Dermis microvascular lymphatic vessel endothelial cell (primary cell): ENCODE measurements at places on chromosomes 2 and 18. TPM values are rescaled to one million over a fixed set of nuclear protein-coding genes. Genes with fewer than 3 reads are reported as not detected.

- DNase-seq: peak; percentile 97
Observed at GRCh38 chr2:43426305-43427031, 169.4 kb downstream of the THADA start.

DNA sequence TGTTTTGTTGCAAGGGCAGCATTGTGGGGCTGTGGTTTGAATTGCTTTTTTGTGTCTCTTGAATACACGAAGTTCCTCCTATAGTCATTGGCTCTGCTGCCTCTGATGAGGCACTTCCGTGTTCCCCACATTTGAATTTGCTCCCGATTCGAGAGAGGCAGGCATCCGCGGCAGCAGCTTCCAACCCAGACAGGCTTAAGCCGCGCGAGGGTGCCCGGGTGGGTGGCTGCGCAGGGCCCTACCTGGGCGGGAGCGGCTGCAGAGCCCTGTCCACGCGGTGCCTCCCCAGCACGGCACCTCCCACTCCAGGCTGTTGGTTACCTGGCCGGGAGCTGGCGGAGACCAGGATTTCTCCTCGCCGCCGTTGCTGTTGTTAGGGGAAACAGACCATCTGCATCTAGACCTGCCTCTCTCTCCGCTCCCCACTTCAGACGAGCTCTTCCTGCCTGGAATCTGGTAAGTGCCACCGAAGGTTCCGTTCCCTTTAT, 151.3 kb downstream of the NEDD4L start:
- DNase-seq: peak; percentile 39

- DNase-seq: no peak
Observed at GRCh38 chr2:174365571-174365970, 30.0 kb upstream of the SCRN3 start.

DNA sequence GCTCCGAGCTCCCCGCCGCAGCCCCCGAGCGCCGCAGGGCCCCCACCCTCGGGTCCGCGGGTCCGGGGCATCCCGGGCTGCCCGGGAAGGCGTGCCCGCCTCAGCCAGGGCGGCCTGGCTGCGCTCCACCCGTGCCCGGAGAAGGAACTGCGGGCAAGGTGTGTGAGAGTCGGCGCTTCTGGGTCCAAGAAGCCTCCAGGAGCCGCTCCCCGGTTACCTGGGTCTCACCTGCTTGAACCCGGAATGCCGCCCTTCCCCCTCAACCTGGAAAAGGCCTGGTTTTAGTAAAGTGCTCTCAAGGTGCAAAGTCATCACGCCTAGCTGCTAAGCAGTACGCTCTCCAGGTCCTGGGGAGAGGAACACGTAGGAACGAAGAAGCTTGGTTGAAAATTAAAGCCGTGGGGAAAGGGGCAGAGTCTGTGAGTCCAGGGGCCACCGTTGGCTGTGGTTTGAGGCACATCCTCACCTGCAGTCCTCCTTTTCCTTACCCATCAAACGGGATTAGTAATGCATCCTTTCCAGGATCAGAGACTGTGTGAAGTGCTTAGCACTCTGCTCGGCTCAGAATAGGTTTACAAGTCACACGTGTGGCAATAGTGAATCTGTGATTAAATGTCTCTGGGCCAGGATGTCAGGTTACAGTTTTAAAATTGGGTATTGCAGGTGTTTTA, 1.2 kb downstream of the ASAP2 start:
- DNase-seq: peak; percentile 45

GRCh38 chr2:15306706-15307105, 254.4 kb downstream of the NBAS start:
- peak; percentile 8 for DNase-seq

DNA sequence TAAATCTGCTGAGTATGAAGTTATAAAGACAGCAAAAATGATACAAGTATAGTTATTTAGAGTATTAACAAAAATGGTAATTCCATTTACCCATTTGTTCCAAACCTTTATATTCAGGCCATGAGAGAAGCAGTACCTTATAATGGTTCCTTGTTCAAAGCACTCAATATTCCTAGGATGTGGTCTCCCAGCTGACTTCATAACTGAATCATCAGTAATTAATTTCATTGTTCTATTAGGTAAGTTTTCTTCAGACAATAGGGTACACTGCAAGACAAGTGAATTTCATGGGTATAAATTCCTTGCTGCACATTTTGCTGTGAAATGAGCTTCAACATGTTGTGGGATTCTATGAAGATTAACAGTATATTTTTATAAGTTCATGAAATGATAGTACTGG, 550.8 kb upstream of the ZEB2 start:
- no peak for DNase-seq

DNA sequence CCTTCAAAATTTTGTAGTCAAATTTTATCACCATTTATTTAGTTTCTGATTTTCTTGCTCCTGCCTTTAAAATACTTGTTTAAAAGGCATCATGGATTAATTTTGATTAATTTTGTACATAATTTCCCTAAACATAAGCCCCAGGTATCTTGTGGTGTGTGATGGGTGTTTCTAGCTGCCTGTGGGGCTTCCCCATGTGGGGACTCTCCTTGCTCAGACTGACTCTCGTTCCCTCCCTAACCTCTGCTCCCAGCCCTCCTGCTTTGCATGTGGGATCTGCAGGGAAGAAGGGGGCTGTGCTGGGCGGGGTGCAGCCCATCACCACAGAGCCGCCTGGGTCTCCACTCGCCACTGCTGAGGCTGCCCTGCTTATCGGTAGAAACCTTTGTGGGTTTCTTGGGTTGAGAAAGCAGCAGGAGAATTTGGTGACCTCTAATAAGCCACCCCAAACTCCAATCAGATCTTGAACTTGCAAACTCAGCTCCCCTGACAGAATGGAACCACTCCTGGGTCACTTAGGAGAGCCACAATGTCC, 72.5 kb downstream of the MRPS9 start:
- DNase-seq: no peak

- DNase-seq: no peak
Observed at GRCh38 chr2:2175381-2176090, 155.5 kb downstream of the MYT1L start.

DNA sequence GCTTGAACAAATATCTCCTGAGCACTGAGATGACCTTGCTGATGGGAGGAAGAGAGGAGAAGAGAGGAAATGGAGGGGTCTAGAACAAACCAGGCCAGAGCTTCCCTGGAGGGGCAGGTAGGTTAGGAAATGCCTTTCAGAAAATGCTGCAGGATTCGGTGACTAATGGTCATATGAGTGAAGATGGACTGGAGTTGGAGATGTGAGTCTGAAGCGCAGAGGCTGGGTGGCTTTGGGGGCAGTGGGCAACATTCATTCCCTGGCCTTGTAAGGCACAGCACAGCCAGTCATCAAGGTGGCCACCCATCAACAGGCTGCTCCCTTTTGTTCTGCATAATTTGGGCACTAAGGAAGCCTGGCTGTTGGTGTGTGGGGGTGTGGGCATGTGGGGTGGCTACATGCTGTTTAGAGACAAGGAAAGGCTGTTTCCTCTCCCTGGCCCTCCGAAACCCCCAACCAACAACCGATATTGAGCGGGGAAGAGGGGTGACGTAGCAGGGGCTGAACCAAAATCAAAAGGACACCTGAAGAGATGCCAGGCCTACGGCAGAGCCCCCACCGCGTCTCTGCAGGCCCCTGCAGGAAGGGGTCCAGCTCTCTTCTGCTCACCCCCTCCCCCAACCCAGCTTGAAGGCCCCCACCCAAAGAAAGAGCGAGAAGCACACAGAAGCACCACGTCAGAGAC, 1.5 kb downstream of the SLC30A3 start:
- no peak for DNase-seq

DNA sequence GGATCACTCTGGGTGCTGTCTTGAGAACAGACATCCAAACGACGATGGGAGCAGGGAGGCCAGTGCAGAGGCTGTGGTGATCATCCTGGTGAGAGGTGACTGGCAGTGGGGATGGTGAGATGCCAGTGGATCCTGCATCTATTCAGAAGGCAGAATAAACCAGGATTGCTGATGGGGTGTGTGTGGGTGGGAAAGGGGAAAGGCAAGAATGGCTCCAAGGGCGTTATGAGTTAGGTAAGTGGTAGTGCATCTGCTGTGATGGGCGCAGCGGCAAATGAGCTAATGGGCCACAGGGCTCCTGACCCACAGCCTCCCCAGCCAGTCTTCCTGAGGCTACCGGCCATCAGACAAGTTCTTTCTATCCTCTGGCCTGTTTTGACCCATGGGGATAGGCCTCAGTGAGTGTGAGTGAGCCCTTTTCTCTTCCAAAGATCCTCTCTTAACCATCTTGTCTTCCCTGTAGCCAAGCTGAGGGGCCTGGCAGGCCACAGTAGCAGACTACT, 29.6 kb downstream of the SERTAD2 start:
- DNase-seq: no peak

DNA sequence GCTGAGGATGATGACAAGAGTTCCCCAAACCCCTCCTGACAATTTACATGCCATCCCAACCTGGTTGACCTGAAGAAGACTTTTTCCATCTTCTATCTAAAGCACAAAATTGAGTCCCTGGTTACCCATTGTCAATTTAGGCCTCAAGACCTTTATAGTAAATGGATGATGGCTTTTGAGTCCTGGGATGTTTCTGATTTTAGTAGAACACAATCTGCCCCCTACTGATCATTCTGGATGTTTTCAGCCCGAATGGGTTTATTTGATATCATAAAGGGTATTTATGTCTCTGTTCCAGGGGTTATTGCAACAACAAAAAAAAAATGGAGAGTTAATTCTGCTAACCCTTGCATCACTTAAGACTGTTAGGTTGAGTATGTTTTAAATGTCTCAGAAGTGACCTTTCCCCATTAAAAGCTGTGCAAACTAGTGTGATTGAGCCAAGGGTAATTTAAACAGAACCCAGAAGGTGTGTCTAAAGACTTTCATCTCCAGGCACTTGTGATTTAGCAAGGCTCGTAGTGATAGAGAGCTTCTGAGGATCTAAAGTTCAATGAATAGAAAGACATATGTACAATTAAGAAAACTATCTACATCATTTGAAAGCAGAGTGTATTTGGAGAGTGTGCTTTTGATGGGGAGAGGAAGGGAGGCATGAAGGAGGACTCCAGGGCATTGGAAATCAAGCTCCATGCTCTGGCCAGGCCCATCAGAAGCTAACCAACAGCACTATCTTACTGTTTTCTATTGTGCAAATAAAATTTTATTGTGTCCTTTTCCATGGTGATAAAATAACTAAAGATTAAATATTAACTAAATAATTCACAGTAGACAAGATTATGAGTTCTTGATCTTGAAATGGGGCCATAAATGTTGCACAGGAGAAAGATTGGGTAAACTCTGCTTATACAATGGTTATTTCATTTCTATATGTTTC, 96.6 kb upstream of the NOSTRIN start:
- peak; percentile 48 for DNase-seq

DNA sequence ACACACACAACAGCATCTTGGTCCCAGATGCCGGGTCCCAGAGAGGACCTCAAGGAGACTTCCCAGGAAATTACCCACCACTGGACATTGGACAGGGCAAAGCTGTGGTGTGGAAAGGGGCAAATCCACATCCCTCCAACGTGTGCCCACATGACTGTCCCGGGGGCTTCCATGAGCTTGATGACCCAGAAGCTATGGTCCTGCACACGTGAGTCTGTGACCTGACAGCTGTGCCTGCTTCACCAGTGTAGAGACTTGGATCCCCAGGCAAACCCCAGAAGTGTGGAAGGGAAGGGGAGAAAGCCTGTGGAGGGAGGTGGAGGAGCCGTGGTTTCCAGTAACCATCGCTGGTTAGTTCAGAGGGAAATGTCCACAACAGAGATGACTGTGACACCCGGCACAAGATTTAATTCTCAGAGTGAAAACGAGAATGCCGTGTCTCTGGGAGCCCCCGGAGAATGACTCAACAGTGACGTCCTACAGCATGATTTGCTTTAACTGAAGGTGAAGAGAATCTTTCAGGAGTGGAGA, 19.1 kb upstream of the GPR55 start:
- DNase-seq: no peak

DNA sequence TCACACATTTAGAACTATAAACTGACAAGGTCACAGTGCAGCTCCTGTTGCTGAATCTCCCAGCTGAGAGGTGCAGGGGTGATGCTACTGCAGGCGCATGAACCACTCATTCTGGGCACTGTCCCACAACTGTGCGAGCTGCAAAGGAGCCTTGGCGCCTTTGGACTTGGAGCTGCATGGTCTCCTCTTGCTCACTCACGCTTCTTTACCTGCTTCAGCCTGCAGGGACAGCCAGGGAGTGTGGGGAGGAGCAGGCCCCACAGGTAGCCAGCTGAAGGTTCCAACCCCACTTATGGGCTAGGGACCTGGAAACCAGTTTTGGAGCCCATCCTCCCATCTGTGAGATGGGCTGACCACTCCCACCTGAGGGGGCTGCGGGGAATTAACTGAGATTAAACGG, 75.0 kb downstream of the UXS1 start:
- DNase-seq: no peak

- DNase-seq: peak; percentile 55
Observed at GRCh38 chr2:227890495-227891079, 19.2 kb downstream of the DAW1 start.

DNA sequence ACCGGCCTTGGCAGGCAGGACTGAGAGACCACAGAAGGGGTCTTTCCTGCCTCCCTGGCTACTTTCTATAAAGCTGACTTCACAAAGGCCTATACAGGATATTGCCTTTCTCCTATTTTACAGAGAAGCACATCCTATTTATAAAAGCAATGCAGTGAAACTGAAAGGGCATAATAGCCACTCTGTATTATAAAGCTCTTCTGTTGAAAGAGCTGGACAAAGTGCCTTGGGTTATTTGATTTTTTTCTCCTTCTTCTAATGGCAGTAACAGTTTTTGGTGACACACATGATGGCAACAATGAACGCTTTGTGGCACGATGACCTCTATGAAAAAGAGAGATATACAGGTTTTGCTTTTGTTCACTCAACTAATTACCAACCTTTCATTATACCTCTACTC, 281.1 kb downstream of the ZNF516 start:
- no peak for DNase-seq

DNA sequence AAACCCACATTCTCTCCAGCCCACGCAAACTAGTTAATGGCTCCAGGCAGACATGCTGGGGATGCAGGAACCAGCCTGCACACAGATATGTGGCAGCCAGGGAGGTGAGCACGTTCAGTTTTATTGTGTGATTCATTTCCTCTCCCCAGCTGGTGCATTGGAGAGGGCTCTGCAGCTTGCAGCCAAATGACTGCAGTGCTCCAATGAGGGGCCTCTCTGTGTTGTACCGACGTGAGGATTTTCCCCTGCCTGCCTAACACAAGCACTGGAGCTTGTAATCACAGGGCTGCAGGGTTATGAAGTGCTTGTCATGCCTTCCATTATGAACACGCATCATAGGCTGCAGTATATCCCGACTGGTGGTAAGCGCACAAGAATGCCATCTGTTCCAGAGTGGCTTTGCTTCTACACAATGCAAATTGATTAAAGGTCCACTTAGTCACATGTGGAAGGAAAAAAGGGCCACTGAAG, 92.3 kb upstream of the THUMPD2 start:
- peak; percentile 6 for DNase-seq

DNA sequence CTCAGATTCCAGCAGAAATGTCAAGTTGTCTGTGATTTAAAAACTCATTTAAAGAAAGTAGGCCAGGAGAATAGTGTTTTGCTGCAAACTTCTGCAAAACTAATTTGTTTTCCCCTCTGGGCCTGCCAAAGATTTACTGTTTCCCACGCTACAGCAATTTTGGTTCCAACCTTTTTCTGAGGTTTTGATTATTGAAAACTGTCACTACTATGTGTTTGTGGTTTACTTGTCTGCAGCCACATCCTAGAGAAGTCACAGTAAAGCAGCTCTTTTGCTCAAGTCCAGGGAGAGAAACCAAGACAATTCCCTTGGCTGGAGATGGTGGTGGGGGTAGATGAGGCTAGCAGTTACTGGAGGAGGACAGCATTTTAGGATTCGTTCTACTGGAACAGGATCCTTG, 12.8 kb downstream of the IL1R2 start:
- DNase-seq: no peak

Gene GTF3C2
- total RNA-seq: 18.0 and 25.5 TPM in 2 replicates

Gene SERPINB12
- total RNA-seq: not detected in 2 replicates

Gene TWIST2
- total RNA-seq: 0.38 TPM in 1 of 2 replicates, not detected in the other

Gene RFX8
- total RNA-seq: 0.13 and 0.51 TPM in 2 replicates

Gene FZD7
- total RNA-seq: under 0.01 and 0.13 TPM in 2 replicates

Gene SUCLG1
- 66.8 and 74.2 TPM in 2 replicates for total RNA-seq
